Left renal cortex interstitium (tissue), 4 donors: ENCODE measurements at places on chromosomes 4 and X. TPM values are rescaled to one million over a fixed set of nuclear protein-coding genes. Genes with fewer than 3 reads are reported as not detected.

Gene CSAG3
- not detected for polyA plus RNA-seq

Gene RHOXF2
- not detected for polyA plus RNA-seq

Gene MAOB
- 49.1 TPM for polyA plus RNA-seq

Gene CT47B1
- polyA plus RNA-seq = not detected

Gene CXCL3
- polyA plus RNA-seq = 0.17 TPM

Gene NAP1L3
- 12.6 TPM for polyA plus RNA-seq

Gene MAGEE1
- polyA plus RNA-seq = 6.5 TPM

Gene UGT2B10
- not detected for polyA plus RNA-seq

Gene PPA2
- polyA plus RNA-seq = 109 TPM

Gene CXCL9
- polyA plus RNA-seq = 0.13 TPM

Gene ARAP2
- polyA plus RNA-seq = 5.2 TPM

Gene AKAP4
- 0.19 TPM for polyA plus RNA-seq

Gene C4orf51
- polyA plus RNA-seq = not detected

Gene RRH
- 0.31 TPM for polyA plus RNA-seq

- no peak for DNase-seq
Measured at GRCh38 chr4:55103224-55103623, 22.2 kb downstream of the KDR start.

DNA sequence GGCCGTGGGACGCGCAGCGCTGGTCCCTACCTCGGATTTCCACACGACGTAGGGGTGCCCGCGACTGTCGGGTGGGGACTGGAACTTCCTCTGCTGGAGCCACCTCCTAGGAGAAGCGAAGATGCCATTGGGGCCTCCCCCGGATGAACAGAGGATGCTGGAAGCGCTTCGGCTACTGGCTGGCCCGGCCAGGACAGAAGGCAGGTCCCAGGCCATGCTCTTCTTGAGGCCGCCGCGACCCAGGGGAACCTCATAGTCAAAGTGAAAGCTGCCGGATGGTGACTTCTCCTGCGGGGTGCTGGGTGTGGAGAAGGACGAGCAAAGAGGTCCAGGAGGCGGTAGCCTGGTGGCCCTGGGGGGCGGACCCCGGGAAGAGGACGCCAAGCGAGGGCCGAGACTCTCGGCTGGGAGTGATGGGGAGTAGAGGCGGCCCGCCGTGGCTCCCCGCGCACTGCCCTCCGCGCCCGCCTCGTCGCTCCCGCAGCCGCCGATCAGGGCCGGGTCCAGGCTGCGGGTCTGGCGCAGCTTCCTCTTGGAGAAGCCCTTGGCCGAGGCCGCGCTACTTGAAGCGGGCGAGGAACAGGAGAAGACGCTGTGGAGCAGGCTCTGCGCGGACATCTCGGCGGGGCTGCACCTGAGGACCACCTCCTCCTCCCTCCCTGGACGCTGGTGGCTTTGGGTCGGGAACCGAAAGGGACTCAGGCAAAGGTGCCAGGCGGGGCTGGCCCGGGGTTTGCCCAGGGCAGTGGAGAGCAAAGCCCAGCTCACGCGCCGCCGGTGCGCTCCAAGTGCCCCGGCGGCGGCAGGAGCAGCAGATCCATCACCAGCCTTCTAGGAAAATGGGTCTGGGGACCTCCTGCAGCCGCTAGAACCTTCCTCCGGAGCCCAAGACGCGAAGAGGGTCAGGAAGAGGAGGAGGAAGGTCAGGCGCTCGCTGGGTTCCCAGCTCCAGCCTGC lies 1.2 kb downstream of the ARHGAP6 start:
- DNase-seq = no peak

GRCh38 chr4:169109035-169109675 lies 99.1 kb upstream of the CBR4 start:
- no peak for DNase-seq

GRCh38 chrX:39777623-39778025 lies 320.1 kb downstream of the BCOR start:
- no peak for DNase-seq

DNA sequence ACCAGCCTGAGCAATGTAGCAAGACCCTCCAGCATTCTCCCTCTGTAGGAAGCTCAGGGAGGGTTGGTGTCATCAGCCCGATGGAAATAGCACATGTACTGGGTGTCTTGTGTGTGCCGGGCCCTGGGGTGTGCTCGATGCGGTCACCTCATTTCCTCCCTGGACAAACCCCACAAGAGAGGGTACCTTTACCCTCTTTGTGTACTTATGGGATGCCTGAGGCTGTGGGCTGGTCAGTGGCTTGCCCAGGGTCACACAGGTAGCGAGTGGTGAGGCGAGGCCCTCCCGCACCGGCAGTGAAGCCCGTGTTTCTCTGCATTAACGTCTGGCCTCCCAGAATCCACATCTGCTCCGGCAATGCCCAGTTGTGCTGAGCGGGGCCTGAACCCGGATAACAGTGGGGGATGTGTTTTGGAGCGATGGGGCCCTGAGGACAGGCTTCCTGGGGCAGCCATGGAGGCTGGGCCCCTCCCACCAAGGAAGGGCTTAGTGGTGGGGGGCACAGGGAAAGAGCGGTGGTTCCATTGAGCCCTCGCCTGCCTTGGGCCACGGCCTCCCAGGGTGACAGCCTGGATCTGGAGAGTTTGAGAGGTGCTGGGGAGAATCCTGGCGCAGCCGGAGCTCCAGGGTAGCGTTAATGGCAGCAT lies 8.1 kb downstream of the PSAPL1 start:
- DNase-seq = no peak

GRCh38 chrX:31845003-31845402 lies 773.2 kb upstream of the FTHL17 start:
- DNase-seq = no peak

DNA sequence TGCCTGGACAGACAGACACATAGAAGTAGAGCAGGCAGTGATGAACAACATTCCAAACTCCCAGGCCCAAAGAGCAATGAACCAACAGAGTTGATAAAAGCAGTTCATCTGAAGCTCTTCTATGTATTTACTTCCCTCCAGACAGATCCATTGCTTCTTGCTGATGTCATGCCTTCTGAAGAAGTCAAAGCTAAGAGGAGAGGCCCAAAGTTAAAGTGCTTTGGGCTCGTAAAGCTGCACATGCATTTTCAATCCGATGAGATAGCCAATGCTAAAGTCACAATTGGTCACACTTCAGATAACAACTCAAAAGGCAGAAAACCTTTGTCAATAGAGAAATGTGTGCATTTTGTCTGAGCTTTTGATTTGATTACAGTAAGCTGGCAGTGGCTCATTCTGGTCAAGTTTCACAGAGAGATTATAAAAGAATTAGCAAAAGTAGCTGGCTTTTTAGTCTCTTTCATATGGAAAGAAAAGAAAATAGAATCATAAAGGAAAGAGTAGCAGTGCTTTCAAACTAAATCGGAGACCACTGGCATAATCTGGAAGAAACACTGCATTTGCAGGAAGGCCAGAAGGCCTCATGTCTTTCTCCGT lies 82.0 kb downstream of the GPC4 start:
- no peak for DNase-seq

GRCh38 chrX:17104433-17104832 lies 158.0 kb downstream of the REPS2 start:
- no peak for DNase-seq

- DNase-seq = no peak
Measured at GRCh38 chr4:71680706-71681105, 103.2 kb downstream of the GC start.

DNA sequence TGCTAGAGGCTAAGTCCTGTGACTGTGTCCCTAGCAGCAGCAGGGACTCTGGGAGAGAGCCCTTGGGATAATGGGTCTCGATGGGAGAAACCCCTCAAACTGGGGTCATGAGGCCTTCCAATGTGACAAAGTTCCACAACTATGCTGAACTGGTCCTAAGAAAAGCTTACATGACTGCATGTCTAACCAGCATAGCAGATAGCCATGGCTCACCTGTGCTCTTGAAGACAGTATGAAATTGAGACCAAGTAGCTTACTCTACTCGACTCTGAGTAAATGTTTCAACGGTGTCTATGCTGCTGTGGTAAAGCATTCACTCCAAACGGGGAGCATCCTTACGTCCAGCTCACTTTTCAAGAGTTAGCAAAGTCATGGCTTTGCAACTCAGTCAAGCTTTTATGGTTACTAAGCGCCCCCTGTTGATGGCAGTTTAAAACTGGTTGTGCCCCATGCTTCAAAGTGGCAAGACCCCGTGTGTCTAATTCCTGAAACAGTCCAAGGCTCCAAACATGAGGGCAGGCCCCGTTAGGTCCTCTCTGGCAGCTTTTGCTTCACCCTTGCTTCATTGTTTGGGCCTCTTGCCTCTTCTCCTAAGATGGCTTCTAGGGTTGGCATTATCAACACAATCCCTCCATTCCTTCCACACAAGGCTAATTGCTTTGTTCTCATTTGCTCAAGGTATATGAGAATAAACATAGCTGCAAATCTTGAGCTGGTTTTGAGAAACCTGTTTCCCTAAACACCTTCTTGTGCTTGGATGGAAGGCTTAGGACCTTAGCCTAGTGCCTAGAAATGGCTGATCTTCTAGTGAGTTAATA lies 46.6 kb downstream of the CCNG2 start:
- peak; percentile 25 for DNase-seq

DNA sequence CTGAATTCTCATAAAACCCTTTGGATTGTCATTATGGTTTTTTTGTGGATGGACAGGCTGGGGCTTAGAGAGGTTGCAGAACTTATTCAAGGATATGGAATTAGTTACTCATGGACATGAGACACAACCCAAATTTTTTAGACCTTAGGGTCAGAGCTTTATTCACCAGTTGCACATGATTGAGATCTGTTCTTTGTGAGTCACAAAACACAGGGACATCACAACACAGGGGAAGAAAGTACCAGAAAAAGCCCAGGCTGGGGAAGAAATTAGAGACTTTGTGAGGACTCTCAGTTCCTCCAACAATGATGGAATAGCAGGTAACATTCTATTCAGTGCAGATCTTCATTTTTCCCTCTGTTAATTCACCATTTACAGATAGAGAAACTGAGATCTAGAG lies 602.4 kb upstream of the CPEB2 start:
- DNase-seq = no peak

GRCh38 chr4:87918314-87919058 lies 57.0 kb upstream of the SPP1 start:
- no peak for DNase-seq

- DNase-seq = no peak
Measured at GRCh38 chr4:4658052-4658451, 116.2 kb upstream of the STX18 start.

DNA sequence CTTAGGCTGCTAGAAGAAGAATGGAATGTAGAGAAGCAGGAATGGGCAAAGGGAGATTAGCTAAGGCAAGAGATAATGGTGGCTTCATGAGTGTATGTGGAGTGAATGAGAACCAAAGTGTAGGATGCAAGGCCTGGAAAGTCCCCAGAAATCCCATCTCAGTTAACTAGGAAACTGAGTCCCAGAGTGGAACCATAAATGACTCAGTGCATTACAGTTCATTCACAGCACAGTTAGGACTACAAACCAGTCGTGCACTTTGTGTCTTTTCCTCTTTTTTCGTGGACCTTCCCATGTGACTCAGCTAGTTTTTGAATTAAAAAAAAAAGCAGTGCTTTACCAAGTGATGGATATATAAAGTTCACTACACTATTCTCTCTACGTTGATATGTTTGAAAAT lies 27.7 kb upstream of the REST start:
- DNase-seq = no peak

- DNase-seq = no peak
Measured at GRCh38 chr4:41124916-41125548, 89.3 kb downstream of the APBB2 start.

- no peak for DNase-seq
Measured at GRCh38 chrX:21989384-21989783, 42.7 kb upstream of the PHEX start.

- DNase-seq = no peak
Measured at GRCh38 chrX:95076449-95076848, 1402.4 kb downstream of the FAM133A start.

DNA sequence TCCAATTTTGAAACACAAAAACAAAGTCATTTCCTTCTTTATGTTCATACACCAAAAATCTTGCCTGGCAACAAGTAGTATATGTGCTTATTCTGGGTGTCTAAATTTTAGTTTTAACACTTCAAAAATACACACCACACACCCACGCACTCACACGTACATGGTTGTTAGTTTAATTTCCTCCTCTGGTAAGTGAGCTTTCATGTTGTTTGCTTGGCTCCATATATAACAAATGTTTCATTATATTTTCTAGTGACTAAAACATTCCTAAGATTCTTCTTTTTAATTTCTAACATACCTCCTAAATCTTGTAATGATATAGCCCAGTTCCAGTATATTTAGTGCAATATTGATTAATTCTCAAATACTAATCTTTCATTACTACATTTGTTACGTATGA lies 80.9 kb downstream of the PRDM5 start:
- DNase-seq = no peak

DNA sequence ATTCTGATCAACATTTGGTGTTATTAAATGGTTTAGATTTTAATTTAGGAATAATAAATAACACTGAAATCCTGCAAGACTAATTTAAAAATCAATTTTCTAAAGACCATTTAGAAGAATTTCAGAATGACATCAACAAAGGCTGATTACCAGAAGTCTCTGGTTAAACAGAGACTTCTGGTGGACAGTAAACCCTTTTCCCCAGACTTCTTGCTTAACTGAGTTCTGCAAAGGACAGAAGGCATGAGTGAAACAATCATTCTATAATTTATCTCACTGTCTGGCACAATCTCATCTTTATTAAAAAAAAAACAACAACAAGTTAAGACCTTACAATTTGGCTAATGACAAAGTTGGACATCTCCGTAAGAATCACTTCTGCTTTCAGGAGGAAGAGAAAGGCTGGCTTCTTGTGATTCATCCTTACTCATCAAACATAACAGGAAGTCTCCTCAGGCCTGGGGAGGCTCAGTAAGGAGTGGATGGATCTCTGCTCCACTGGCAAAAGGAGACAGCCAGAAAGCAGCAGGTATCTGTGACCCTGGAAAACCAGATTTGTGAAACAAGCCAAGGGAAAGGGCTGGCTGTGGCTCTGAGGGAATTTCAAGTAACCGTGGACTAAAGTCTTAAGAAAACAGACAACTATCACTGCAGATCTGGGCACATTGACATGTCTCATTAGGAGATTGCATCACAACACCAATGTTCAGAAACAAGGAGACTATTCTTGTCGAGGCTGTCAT lies 908 bp upstream of the TLR6 start:
- no peak for DNase-seq

DNA sequence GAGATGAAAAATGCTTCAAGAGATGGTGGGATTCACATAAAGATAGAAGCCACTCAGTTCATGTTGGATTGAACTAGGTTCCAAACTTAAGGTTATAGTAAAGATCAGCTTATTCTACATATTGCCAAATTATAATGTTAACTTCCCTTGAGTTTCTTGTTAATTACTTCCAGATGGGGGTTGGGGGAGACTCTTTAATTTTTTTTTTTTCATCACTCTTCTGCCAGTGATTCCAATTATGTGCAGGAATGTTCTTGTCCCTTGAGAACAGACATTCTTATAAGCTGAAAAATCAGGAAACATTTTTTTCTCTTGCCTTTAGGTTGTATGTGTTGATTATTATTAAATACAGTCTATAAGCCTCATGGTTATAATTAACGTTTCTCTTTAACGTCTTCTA lies 30.0 kb downstream of the MND1 start:
- no peak for DNase-seq

GRCh38 chrX:123749643-123750042 lies 16.8 kb upstream of the THOC2 start:
- no peak for DNase-seq
